GM12891 (cell line): ENCODE measurements at places on chromosomes 11 and 22.
A peak's percentile ranks its signal among the peaks of the same experiment; 100 is the strongest.

DNA sequence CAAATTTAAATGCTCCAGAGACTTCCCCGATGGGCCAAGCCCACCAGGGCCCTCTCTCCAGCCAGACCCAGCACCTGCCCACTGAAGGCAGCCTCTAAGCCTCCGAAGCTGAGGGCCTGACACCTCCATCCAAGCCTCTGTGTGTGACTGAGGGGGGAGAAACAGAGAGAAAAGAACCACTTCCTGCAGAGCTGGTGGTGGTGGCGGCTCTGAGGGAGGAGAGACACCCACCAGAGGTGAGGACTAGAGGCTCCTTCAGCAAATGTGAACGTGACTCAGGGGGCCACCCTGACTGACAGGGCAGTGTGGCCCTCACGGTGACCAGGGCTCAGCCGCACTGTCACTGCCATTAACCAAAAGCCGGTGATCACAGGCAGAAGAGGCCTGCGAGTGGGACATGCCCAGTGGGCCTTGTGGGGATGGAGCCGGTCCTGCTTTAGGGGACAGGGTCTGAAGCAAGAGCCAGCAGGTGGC, 31.0 kb upstream of the CD5 start:
- DNase-seq, result peak; percentile 69

DNA sequence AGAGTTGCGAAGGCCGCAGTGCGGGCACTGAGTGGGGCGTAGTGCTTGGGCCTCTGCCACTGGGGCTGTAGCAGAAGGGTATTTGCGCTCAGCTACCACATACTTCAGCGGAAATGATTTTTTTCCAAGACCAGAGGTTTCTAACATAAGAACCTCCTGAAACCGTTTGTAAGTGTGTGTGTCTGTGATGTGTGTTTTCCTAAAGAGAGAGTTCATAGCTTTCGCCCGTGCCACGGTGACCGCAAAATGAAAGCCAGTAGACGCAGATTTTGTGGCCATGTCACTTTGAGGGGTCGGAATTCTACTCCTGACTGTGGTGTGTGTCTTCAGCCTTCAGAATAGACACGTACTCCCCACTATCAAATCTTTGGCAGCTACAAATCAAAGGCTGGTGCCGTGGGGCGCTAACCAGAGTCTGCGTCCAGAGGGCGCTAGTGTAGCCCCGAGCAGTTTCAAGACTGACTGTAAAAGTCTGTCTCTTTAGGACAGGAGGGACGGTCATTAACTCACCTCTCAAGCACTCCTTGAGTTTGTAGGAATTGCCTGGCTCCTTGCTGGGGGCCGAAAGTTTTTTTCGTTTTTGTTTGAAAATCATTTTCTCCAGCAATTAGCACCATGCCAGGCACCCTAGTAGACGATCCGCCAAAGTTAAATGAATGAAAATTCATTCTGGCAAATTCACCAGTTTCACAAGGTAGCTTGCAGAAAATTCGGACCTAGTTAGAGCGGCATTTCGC, 2.5 kb upstream of the CALCA start:
- no peak for DNase-seq

GRCh38 chr22:20203552-20204201, 52.8 kb upstream of the CCDC188 start:
- DNase-seq, result no peak

GRCh38 chr11:3156282-3156660, 8.8 kb downstream of the OSBPL5 start:
- no peak for DNase-seq

DNA sequence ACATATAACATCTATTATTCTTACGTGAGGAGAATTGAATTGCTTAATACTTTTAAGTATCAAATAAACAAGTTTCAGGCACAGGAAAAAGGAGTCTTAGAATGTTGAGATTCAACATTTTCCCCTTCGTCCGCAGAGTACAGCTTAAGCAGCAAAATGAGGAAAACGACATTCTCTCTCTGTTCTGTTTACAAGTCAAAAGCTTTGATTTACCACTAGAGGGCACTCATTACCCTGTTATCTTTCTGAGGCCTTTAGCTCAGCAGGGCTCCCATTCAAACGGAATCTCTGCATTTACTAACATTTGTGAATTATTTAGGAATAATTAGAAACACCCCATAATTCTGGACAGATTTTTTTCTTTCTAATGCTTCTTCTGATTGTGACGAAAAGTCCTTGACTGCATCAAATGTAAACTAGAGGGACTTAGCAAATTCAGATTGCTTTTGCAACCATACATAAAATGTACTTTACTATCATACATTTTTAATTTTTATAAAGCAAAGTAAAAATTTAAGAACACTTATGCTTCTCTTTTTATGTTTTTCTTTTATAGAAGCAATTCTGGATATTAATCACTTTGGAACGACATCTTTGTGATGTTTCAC, 75.0 kb downstream of the JRKL start:
- peak; percentile 38 for DNase-seq

- no peak for DNase-seq
Measured at GRCh38 chr22:42990131-42990838, 24.7 kb downstream of the PACSIN2 start.

DNA sequence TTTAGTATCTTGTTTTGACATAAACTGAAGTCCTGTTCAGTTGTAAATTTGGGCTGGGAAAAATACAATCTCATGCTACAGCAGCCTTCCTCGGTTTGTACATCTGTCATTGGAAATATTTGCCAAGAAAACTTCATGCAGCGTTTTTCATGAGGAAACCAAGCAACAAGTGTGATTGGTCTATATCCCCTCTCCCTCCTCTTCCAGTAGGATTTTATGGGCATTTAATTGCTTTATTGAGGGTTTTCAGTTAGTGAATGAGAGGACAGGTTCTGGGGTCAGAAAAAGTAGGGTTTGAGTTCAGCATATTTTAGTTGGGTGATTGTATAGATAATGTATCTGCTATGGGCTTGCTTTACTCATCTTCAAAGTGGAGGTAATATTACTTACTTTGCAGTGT, 90.1 kb upstream of the RAG2 start:
- no peak for DNase-seq

DNA sequence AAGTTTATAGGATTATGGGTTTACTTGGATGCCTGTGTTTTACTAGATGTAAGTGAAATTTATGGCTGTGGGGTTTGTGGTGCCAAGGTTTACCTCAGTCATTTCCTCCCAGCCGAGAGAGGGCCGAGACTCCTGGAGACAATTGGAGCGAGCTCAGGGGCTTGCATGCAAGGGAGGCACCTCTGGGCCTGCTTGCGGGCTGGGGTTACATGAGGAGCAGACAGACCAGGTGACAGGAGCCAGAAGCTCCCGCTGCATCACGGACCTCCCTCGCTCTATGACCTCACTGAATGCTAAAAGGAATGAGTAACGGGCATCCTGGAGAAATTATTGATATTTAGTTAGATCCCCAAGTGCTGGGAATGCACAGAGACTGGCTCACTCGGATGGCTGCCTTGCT, 275.2 kb upstream of the KIRREL3 start:
- no peak for DNase-seq

GRCh38 chr22:29377979-29378378, 10.4 kb downstream of the AP1B1 start:
- DNase-seq, result no peak

- no peak for DNase-seq
Measured at GRCh38 chr11:91869686-91870085, 354.9 kb upstream of the FAT3 start.

- no peak for DNase-seq
Measured at GRCh38 chr22:22891139-22891621, 3.6 kb downstream of the IGLL5 start.

DNA sequence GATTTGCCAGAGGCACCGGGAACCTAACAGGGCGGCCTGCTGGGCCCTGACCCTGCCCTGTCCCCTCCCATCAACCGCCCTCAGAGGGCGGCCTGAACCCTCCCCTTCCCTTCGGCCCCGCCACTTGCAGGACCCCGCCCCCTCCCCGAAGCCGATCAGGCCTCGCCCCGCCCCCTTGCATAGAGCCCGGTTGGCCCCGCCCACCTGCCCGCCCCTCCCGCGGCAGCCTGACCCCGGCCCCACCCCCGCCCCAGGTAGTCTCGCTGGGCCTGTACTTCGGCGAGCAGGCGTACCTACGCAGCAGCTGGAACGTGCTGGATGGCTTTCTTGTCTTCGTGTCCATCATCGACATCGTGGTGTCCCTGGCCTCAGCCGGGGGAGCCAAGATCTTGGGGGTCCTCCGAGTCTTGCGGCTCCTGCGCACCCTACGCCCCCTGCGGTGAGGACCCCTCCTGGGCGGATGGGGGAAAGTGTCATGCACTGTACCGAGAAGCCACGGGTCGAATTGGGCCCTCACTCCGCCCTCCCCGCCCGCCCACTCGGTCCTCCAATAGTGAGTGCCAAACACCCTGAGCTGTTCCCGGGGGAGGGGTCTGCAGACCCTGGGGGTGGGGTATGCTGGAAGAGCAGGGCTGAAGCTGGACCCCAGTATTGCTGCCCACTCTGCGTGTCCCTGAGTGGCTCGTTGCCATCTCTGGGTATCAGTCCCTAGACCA, 94.1 kb downstream of the CACNA1I start:
- DNase-seq, result no peak

- no peak for DNase-seq
Measured at GRCh38 chr11:99069856-99070444, 49.2 kb downstream of the CNTN5 start.

GRCh38 chr11:74442636-74443035, 24.7 kb downstream of the KCNE3 start:
- DNase-seq, result no peak

DNA sequence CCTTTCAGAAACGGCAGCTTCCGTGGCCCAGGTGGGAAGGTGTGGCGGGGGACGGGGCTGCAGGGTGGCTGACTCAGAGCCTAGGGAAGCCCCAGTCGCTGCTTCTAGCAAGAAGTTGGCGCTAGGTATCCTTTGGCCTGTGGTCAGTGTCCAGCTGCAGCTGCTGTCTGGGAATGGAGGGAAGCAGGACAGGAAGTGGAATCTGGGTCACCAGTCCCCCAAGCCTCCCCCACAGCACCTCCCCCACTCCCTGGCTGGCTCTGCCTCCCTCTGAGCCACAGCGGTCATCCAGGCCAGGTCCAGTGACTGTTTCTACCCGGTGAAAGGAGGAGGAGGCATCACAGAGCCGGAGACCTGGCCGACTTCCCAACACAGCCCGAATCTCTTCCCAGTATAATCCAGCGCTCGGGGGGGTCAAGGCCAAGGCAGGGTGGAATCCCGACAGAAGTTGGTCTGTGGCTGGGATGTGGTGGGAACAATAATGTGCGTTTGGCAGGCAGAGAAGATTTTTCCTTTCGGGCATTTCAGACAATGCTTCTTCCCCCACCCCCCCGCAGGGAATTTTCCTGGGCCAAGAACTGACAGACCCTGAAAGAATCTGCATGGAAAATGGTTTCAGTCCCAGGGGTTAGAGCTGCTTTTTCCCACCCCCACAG, 45.1 kb downstream of the C11orf96 start:
- no peak for DNase-seq

- no peak for DNase-seq
Measured at GRCh38 chr11:62880231-62880802, 379 bp upstream of the SLC3A2 start.

DNA sequence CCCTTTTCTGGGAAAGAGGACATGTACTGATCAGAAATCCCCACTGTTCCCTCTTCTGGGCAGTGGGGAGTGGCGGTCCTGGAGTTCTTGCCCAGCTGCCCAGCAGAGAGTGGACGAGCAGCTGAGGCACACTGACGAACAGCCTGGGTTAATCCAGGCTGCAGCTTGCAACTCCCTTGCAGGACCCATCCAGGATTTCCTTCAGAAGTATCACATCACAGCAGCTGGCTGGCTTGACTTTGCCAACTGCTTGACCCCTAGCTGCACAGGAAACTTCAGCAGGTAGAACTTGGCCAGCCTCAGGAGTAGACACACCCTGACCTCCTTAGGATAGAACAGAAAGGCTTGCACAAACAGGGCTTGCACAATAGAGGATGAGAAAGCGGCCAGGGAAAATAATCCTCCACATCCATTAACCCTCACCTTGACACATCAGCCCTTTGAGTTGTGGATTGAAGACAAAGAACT, 27.9 kb upstream of the FZD4 start:
- no peak for DNase-seq
